ENCODE measurements at places on chromosomes 6 and 20.

GRCh38 chr6:19519941-19520340 is 317.2 kb upstream of the ID4 start:
- DNase-seq = no peak

DNA sequence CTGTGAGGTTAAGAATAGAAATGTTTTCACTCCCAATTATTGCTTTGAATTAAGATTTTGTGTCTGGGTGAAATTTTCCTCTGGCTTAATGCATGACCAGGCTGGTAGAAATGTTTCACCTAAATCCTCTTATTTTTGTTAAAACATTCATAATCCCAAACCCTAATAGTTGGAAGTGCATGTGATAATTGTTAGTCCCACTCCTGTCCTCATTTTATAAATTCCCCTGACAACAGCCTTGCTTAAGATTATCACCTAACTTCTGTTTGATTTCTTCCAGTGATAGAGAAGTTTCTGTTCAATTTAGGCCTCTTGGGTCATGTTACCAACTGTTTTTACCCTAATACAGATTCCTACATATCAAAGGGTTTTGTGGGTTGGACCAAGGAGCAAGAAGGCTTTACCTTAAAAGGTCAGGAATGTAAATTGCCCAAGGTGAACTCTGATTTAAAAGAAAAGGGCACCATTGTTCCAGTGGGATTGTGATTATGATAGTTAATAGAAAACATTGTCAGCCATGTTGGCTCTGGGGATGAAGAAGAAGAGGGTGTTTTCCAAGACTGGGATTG is 158.7 kb upstream of the CENPW start:
- DNase-seq = no peak

DNA sequence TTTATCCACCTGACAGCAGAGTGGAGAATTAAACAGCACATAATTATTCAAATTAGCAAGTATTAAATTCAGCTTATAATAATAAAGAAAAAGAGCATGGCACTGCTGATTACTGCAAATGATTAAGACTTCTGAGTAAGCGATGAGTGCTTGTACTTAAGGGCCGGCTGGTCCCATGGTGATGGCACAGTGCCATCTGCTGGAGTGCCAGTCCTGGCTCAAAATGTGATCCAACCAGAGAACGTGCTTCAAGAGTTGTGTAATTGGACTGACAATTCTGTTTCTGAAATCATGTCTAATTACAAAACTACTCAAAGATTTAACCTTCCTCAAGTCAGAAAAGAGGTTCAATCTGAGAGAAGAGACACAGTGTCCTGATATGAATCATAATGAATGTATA is 181.6 kb upstream of the RGS17 start:
- DNase-seq = no peak

DNA sequence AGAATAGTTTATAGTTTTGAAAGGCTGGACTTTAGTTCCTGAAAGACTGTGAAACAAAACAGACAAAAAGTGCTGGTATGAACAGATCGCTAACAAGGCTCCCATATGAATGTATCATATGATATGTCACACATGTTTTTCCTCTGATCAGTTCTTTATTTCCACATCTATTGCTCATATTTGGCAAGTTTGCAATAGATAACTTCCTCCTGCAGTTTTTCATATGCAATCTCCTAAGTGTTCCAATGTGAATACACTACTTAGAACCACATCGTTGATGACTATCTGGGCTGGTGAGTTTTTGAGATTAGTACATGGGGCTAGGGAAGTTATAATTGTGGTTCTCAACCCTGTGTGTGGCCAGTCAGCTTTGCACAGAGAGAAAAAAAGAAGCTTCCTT is 23.1 kb downstream of the CRYBG1 start:
- no peak for DNase-seq

DNA sequence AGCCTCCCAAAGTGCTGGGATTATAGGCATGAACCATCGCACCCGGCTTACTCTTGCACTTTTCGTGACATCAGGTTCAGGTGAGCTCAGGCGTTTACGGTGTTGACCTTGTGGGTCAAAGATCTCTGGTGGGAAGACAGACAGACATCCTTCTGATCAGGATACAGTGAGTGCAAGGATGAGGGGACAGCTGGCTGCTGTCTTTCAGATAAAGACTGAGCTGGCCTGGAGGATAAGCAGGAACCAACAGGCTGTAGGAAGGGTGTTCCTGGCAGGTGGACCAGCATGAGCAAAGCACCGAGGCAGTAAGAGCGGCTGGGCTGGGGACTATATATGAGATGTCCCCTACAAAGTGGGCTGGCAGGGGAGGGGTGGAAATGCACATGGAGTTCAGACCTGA is 11.1 kb upstream of the GTSF1L start:
- DNase-seq = no peak

DNA sequence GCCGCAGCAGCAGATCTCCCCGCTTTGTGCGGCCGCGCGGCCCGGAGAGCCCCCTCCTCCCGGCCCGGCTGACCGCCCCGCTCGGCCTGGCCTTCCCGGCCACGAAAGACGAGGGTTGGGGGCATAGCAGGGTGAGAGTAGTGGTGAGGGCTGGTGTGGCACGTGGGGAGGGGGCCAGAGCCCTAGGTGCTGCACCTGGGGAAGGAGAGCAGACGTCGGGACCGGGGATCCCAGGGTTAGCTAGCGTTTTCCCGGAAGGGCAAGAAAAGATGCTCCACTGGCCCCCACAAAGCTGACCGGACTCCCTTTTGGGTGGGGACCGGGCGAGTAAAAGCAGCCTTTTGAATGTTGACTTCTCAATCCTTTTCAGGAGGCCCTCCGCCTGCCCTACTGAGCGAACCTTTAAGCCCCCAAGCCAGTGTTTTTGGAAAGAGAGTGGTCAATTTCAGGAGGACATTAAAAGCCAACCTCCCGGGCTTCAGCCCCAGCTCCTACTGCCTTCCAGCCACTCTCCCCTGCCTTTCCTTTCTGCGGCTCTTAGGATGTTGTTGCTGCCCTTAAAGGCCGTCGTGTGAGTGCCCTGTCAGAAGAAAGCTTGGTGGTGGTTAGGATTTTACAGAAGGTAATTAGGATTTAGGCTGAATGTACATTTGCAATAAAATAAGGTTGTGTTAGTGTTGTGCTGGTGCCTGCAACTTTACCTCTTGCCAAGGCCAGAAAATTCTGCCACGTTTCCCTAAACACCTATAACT is 648 bp upstream of the BACH2 start:
- no peak for DNase-seq

DNA sequence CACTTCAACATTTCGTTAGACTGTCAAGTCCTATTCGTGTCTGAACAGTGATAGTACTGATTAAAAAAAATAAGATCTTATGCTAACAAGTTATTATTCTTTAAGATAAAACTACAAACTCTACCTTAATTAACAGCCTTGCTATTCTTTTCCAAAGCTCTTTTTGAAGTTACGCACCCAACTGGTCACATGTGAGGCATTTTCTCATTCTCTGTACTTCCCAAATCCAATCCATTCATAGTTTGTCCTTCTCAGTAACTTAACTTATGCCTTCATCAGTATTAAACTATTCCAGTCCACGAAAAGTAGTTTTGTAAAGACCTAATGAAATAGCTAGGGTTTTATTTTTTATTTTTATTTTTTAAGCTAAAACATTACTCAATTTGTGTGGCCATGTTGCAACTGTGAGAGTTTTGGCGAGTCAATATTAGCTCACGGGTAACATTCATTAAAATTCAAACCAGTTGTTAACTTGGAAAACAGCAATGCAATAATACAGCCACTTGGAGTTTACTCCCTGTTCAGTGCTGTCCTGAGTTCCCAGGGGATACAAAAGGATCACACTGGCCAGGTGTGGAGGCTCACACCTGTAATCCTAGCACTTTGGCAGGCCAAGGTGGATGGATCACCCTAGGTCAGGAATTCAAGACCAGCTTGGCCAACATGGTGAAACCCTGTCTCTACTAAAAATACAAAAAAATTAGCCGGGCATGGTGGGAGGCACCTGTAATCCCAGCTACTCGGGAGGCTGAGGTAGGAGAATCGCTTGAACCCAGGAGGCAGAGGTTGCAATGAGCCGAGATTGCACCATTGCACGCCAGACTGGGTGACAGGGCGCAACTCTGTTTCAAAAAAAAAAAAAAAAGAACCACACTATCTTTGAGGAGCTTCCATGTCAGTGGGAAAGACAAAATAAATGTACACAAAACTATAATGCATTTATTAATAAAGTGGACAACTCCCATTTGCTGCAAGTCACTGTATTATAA is 27.9 kb upstream of the EEF1A1 start:
- no peak for DNase-seq

DNA sequence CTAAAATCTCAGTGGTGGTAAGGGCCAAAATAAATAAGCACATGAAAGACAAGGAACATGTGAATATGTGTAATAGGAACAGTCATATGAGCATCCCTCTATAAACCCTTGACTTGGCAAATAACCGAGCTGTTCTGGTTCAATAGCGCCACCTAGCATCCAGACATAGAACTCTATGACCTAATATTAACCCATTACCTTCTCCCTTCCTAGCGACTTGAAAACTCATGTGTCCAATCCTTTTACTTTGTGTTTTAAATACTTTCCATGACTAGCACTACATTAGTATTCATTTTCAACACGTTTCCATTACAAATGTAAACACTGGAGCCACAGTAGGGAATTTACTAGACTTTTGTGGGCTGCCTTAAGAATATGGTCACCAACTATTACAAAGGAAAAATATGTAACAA is 279.7 kb downstream of the UST start:
- no peak for DNase-seq

DNA sequence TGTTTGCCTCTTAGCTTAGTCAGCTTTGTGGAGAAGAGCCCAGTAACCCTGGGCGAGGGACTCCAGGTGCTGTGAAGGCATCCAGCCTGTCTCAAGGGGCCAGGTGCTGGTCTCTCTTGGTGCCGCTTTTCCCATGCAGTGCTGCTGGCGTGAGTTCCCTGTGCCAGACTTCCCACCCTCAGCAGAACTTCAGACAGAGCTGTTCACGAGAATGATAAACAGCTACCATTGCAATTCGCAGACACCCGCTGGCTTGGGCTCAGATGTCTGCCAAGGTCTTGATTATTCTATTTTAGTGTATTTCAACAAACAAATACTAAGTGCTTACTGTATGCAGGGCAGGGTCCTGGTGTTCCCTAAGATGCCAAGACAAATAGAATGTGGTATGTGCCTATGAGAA is 57.7 kb downstream of the RNF217 start:
- no peak for DNase-seq

DNA sequence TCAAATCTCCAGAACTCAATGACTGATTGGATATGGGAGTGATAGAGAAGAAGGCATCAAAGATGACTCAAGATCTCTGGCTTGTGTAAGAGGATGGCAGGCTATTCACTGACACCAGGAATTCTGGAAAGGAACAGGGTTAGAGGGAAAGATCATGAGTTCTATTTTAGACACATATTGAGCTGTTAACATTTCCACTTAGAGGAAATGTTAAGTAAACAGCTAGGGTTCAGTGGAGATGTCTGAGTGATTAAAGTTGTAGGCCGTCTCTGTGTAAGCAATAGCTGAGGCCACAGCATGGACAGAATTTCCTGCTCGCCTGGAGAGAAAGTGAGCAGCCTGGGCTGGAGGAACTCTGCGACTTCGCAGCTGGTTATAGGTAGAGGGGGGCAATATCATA is 21.0 kb downstream of the ZC3H12D start:
- no peak for DNase-seq

- no peak for DNase-seq
Measured at GRCh38 chr6:50610562-50610961, 102.8 kb upstream of the TFAP2D start.

DNA sequence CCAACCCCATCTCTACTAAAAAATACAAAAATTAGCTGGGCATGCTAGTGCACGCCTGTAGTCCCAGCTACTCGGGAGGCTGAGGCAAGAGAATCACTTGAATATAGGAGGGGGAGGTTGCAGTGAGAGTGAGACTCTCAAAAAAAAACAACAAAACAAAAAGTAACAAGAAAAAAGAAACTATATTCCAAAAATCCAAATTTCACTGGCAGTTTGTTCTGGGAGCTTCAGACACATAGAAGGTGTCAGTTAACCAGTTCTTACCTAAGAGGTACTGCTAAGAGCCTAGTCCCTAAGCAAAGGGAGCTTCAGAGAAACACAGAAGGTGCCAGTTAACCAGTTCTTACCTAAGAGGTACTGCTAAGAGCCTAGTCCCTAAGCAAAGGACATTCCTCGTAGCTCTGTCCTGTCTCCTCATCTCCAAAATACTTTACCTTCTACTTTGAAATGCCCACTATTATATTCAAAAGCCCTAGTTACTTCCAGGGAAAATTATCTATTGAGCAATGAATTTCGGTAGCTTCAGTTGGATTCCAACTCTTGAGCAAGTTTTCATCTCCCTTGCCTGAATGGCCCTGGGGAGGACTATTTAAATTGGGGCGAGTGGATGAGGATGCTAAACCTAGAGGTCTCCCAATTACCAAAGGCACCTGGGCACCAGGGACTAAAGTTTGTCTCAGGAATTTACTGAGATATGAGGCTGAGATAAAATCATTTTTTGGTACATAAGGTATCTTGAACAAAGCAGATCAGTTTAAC is 41.0 kb downstream of the HFE start:
- no peak for DNase-seq

- no peak for DNase-seq
Measured at GRCh38 chr20:47055699-47056369, 161.2 kb downstream of the EYA2 start.

DNA sequence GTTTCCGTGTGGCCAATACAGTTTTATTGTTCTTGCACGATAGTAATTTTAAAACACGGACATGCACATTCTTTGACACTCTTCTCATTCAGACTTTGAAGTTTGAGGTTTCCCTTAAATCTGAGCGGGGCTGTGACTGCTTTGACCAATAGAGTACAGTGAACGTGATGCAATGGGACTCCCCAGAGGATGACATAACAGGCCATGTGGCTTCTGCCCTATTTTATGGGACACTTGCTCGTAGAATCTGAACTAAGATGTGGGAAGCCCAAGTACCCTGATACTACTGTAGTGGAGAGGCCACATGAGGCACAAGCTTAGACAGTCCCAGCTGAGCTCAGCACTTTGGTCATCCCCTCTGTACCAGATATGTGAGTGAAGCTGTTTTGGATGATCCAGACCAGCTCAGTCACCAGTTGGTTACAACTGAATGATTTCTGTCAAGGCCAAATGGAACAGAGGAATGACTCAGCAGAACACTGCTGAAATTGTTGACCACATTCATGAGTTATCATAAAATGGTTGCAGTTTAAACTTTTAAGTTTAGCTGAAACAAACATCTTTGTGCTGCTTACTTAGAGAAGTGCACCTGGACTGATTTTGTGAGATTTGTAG is 279.4 kb downstream of the RFPL4B start:
- DNase-seq = no peak

GRCh38 chr20:20606050-20606449 is 106.4 kb downstream of the RALGAPA2 start:
- no peak for DNase-seq

DNA sequence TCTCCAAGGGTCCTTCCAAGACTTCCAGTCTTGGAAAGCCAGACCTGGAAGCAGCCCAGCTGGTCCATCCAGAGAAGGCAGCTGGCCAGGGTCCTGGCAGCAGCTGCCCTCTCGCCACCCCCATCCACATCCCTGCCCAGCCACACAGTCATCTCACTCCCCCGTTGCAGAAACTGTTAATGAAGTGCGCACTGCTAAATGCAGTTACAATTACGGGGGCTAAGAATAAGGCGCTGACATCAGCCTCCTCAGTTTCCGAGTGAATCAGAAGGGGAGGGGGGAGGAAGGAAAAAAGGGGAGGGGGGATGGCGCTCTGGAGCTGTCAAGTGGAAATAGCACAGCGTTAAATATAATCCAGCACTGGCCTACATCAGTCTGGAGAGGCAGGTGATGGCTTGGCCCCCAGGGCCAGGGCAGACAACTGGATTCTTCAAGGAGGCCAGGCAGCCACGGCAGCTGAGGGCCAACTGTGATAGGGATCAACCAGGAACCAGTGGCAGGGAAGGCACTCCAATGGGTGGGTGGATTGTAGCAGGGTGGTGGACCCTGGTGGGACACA is 6.9 kb downstream of the RIMS4 start:
- no peak for DNase-seq

- DNase-seq = no peak
Measured at GRCh38 chr6:64721865-64722264, 985.2 kb downstream of the EYS start.
